ENCODE measurements at places on chromosomes 2 and 18.

- DNase-seq: peak; percentile 19
These were observed 46.9 kb downstream of the PLEKHB2 start for GRCh38 chr2:131152074-131152473.

DNA sequence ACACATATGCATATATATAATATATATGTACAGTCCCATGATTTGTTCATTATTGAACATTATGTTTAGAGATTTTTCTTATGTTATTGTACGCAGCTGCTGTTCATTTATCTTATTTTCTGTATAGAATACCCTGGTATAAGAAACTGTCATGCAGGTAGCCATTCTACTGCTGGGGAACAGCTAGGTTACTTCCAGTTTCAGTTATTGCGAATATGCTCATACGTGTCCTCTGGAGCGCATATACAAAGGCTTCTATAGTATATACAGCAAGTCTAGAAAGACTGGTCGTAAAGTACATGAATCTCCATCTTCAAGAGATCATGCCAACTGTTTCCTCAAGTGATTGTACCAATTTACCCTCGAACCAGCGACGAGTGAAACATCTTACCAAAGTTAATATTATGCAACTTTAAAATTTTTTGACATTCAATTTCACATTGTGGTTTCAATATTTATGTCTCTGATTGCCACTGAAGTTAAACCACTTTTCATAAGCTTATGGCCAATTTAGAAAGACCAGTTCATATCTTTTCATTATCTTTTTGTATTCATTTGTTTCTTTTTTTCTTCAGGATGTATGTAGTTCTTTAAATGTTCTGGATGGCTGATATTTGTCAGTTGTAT is 53.5 kb downstream of the RDH14 start:
- no peak for DNase-seq

GRCh38 chr2:179354739-179355537 is 90.3 kb upstream of the SESTD1 start:
- DNase-seq: no peak

DNA sequence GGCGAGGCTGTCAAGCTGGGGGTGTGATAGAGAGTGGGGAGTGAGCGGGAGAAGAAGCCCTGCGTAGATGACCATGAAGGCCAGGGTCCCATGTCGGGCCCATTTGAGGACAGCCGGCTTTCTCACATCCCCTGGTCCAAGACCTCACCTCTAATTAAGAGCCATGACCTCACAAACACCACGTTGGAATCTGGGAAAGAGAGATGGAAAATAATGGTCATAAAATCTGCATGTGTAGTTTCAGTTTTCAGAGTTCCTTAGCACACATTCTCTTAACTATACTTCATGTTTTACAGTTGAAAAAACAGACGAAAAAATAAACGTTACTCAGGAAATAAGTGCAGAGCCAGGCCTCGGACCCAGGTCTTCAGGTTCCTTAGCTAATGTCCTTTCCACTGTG is 244.8 kb upstream of the SIX2 start:
- DNase-seq: no peak

GRCh38 chr2:64731746-64732145 is 78.0 kb upstream of the SERTAD2 start:
- no peak for DNase-seq

DNA sequence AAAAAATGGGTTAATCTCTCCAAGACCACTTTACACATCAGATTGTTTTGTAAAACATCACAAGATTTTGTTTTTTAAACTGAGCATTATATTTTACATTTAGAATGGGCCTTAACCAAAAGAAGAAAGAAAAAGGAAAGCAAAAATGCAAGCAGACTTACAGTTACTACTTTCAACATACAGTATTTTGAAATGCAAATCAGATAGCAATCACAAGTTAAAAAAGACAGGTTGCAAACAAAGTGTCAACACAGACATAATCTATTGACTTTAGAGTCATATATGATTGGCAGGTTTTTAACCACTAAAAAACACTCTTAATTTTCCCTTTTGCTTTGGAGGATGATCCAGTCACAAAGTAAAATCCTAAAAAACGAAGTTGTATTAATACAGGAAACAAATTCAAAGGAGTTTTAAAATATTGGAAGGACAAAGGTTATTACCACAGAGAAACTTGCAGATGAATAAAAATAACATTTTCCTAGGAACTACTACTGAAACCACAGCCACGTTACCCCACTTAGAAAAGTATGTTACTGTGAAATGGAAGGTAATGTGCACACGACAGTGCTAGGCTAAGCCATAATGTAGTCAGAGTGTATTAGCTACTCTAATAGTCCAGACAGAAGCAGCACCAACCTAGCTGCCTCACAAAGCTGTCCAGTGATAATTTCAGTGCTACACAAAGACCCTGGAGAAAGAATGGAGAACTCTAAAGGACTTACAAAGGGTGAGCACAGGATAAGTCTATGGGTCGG is 22.9 kb downstream of the DARS1 start:
- no peak for DNase-seq

DNA sequence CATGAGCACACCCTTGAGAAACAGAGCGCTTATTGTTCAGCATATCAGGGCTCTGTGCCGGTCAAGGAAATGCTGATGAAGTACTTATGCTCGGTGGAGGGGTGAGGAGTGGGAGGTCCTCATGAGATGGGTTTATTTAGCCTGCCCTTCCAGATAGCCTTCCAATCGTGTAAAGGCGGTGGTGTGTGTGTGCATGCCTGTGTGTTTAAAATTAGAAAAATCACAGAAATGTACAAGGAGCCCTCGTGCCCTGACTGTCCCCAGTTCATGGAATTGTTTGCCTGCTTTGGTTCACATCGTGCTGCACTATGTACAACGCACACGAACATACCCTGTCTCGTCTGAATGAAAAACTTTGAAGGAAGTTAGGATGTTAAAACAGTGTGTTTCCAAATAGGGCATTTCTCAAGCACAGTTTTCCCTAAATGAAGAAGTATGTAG is 158.6 kb downstream of the AQP4 start:
- DNase-seq: no peak

DNA sequence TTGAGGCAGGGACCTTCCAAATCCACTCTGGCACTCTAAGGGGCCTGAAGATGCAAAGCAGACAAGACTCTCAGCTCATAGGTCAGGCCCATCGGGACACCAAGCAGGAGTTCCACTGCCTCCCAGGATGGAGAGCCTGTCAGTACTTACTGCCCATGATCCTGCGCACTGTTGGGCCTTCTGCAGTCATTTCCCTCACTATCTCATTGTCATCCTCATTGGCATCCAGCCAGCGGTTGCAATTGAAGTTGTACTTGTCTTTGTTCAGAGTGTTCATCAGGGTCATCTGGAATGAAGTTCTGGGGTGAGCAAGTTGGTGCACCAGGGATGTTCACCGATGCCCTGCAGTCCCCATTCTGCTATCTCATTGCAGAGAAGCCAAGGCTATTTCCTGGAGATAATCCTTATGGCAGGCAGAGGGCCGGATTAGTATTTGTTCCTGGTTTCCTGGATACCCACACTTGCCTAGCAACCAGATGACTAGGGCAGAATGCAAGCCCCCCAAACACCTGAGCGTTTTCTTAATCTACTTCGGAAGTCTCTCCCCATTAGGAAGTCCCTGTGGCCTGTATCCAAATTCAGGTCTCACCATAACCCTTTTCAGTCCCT is 65.1 kb downstream of the LOXHD1 start:
- DNase-seq: peak; percentile 22

DNA sequence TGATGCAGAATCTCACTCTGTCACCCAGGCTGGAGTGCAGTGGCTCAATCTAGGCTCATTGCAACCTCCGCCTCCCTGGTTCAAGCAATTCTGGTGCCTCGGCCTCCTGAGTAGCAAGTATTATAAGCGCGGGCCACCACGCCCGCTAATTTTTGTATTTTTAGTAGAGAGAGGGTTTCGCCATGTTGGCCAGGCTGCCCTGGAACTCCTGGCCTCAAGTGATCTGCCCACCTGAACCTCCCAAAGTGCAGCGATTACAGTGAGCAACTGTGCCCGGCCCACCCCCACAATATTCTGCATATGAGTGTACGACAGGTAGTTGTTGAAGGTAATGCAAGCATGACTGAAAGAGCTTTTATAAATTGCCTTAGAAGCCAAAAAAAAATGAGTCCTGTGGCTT is 1.2 kb downstream of the WDR75 start:
- no peak for DNase-seq

GRCh38 chr18:23636071-23636399 is 26.7 kb downstream of the ANKRD29 start:
- no peak for DNase-seq

- DNase-seq: no peak
These were observed 90.2 kb downstream of the CABLES1 start for GRCh38 chr18:23225503-23225902.

- DNase-seq: no peak
These were observed 83.9 kb downstream of the LYPD1 start for GRCh38 chr2:132586101-132586511.
